AG04450 (cell line): ENCODE measurements at places on chromosomes 2 and 18.

DNA sequence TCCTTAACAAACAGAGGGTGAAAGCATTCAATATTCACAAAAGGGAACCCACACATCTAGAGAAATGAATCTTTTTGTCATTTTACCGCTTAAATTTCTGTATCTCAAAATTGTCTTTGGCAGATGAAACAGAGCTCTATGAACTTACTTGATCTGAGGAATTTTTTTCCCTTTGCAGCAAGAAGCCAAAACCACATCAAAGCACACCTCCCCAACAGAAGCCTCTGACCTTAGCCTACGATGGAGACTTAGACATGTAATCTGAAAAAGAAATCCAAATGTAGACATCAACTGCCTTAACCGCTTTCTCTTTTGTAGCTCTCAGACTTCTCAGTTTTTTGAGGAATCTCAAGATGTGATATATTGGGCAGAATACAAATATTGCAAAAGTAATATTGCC, 287.9 kb upstream of the HNMT start:
- DNase-seq = no peak

DNA sequence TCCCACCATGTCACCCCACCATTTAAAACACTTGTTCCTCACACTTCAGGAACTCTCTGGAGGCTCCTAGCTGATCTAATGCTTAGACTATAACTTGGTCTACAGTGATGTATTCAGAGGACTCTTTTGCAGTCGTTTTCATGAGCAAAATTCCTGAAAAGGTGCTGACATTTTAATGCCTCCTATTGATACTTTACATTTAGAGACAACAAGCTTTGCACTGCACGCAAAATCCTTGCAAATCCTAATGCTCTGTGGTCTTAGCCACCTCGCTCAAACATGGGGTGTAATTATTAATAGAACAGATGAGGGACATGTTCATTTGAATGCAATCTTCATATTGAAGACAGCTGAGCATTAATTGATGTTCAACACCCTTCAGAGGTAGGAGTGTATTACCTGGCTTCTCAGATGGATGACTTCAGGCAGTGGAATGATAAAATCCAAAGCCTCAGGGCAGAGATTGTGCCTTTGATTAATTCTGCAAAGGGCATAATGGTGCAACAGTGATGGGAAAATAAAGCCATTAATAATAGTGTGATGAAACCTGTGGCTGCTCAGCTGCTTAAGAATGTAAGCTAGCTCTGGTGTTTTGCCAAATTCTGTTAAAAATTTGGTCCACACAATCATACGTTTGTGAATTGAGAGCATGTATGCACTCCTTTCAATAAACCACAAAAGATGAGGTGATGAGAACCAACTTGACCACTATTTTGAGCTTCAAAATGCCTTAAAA, 5.4 kb downstream of the CTAGE1 start:
- DNase-seq = no peak

- no peak for DNase-seq
These were observed 15.2 kb downstream of the RAMP1 start for GRCh38 chr2:237874585-237875161.

DNA sequence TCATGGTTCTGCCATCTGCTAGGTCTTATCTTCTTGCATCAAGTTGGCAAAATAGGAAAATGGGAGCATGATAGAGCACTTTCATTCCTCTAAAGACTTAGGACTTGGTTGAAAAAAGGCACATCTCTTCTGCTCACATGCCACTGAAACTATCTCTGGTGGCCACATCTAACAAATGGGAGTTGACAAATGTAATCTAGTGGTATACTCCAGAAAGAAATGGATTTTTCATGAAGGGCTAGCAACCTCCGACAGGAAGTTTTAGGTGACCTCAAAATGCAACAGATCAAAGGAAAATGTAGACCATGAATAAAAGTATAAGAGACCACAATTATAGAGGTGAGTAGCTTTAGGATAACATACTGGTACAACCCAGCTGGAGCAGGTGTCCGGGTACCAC, 224.1 kb downstream of the SETBP1 start:
- no peak for DNase-seq

DNA sequence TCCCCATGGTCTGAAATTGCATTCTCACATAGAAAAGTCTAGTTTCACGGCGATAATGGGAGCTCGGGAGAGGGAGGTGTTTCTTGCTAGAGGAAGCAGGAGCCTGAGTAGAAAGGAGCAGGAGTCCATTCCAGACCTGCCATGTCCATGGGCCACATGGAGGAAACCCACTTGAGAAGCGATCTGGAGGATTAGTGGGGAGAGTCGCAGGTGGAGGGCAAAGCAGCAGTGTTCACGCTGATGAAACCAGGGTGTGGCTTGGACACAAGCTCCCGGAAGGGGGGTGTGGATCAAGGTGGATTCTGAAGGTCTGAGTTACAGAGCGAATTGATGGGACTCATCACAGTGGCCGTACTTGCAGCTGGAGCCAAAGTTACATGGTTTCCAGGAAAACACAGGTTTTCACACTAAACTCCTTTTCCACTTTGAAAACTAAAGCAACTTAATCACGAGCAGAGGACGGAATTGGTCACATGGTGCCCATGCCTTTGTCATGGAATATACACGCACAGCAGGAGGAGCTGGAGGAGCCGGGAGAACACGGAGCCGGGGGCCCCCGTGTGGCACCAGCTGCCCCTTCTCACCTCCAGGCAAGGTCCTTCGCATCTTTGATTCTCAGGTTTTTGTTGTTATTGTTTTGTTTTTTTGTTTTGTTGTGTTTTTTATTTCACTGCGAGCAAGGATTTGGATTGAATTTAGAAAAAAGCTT, 255.1 kb upstream of the MYT1L start:
- no peak for DNase-seq

GRCh38 chr18:3442919-3443318, 7.1 kb upstream of the TGIF1 start:
- no peak for DNase-seq

- DNase-seq = no peak
These were observed 67.6 kb downstream of the SCN1A start for GRCh38 chr2:166060191-166060590.

GRCh38 chr2:237859082-237859433, 365 bp upstream of the RAMP1 start:
- DNase-seq = no peak

DNA sequence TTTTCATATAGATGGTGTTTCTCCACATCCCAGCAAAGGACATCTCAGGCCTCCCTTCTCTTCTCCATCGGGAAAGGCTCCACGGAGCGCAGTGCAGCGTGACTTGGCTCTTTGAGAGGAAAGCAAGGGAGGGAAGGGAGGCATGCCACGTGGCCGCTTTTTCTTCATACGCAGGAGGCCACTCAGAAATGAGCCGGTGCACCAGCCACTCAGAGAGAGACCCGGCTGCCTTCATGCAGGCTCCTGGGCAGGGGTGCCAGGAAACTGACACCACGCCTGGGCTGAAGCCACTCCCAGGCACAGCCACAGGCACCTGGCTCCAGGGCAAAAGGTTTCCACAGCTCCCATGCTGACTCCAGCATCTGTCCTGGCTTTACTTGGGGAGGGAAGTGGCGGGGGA, 11.1 kb upstream of the LOXHD1 start:
- no peak for DNase-seq

DNA sequence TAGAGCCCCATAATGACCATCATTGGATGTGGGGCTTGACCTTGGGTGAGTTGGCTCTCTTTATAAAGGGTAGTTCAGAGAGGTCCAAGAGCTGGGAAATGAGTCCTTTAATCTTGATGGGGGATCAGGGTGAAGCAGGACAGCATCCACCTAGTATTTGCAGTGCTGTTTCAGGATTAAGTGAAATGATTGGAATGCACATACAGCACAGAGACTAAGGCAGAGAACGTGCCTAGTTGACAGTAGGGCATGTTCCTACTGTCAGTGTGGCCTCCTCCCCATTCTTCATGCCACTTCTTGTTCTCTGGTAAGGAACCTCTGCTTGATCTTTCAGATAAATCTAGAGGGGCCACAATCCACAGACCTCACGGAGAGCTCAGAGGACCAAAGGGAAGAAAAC, 78.9 kb downstream of the TRIM43 start:
- DNase-seq = no peak

DNA sequence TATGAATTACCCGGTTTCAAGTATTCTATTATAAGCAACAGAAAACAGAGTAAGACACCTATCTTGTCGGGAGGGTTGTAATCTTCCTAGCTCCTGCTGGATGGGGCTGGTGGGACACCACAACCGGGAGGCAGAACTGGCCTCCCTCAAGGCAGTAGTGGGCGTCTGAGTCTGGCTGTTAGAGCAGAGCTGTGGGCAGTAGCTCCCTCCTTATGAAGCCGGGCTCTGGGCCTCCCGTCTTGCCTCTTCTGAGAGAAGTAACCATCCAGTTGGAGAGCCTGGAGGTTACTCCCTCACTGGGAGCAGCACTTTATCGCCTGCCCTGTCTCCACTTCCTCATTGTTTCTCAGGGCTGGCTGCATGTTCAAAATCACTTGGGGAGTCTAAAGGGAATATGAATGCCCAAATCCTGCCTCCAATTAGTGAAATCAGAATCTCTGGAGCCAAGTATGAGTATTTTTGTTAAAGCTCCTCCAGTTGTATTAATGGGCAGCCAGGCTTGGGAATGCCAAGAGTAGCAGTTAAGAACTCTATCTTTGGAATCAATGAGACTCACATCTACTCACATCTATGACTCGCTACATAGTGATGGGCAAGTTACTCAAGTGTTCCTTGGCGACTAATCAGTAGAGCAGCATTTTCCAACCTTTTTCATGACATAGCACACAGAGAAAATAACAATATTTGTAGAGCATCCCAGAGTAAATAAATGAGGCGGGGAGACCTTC, 27.3 kb upstream of the NRP2 start:
- DNase-seq = no peak

DNA sequence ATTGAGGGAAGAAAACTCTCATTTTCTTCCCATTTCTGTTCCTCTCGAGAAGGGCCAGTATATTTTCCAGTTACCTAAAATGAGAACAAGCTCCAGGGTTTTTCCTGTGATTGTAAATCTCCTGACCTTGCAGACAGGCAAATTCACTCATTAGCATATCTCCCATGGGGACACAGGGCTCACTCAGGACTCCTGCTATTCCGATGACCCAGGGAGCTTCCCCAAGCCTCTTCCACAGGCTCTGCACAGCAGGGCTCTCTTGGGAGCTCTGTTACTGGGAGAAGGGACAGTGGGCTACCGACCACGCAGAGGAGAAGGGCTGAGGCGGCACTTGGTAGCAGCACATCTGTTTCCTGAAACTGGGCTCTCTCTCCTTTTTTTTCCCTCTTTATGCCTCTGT, 135.2 kb upstream of the CAPN13 start:
- no peak for DNase-seq

DNA sequence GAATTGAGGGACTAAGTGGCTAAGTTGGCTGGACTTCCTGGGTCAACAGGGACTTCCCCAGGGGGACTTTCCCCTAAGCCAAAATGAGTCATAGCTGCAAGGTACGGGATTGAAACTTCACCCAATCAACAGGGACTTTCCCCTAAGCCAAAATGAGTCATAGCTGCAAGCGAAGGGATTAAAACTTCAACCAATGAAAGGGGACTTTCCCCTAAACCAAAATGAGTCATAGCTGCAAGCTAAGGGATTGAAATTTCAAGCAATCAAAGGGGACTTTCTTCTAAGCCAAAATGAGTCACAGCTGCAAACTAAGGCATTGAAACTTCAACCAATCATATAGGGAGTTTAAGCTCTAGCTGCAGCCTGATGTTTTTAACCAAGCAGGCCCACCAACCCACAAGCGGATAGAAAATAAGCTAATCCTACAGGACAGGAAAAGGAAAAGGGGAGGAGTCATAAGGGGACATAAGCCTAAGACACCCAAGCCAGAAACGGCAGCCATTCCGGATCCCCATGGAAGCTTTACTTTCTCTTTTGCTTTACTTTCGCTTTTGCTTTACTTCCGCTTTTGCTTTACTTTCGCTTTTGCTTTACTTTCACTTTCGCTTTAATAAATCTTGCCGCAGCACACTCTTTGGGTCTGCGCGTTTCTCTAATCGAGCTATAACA, 1375.4 kb upstream of the CELF4 start:
- DNase-seq = no peak
